ENCODE measurements at places on chromosomes 3 and 15.

GRCh38 chr3:43294975-43295374 lies 8.6 kb downstream of the SNRK start:
- DNase-seq, result no peak

DNA sequence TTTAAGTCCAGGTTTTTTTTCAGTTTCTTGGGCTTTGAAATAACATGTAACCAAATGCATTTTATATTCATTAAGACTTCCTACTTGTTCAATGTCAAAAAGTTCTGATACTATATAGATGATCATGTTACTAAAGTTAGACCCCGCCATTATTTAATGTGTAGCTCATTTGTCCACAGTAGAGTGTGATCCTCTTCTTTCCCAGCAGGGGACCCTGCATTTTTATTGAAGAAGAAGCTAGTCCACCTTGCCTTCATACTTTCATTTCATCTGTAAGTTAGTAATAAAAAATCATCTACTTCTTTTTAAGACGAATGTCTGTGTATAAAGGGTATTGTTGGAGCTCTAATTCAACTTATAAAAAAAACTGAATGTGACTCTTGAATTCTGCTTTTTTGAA lies 404.6 kb downstream of the SI start:
- no peak for DNase-seq

- no peak for DNase-seq
Observed at GRCh38 chr3:179726075-179726699, 73.3 kb downstream of the USP13 start.

DNA sequence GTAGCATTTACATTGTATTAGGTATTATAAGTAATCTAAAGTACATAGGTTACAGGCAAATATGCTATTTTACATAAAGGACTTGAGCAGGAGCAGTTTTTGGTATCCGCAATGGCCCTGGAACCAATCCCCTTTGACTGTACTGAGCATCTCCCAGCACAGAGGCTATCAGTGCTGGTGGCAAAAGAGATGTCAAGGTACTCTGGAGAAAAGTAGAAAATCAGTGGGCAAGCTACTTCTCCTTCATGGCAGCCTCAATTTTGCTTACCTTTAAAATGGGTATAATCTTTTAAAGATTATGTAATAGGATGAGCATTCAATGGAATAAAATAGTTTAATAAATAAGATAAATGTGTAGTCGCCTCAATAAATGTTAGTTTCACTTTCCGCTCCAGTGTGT lies 56.7 kb upstream of the LMCD1 start:
- no peak for DNase-seq

DNA sequence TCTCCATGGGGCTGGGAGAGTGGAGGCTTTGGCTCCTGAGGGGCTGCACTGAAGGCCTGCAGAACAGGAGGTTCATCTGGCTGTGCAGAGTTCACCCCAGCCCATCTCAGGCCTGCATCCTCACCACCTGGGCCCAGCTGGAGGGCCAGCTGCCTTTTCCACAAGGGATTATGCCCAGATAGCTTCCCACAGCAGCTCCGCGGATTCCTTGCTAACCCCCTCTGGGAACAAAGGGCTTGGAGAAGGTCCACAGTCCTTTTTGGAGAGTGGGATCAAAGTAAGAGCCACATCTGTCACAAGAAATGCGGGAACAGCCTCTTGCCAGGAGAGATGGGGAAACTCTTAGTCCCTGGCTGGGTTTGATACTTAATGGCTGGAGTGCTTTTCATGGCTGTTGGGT lies 164.7 kb upstream of the RGMA start:
- no peak for DNase-seq

DNA sequence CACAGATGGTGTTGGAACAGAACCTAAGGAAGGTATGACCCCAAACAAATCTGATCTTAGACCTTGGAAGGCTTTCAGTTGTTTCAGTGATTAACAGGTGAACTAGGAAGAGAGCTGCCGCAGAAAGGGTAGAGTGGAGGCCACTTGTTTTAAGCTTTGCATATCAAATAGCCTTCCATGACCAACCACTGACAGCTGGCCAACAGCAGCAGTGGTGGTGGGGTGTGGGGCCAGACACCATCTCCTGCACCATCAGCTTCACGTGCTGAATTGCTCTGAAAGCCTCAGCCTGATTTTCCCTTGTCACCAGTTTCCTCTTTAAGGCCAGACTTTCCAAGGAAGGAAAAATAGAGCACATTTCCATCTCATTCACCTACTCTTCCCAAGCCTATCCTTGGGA lies 16.6 kb upstream of the OSBPL11 start:
- no peak for DNase-seq

- no peak for DNase-seq
Observed at GRCh38 chr3:11764931-11765363, 81.7 kb downstream of the TAMM41 start.

- DNase-seq, result no peak
Observed at GRCh38 chr3:9863058-9863772, 16.8 kb downstream of the CIDEC start.
